ENCODE measurements at places on chromosomes 3 and 15.

GRCh38 chr3:50617096-50617791 lies at the start of gene MAPKAPK3:
Gene MAPKAPK3 (plus strand): TSS chr3:50617151. CDS start chr3:50617566, 415 bp downstream.
- no peak for DNase-seq

DNA sequence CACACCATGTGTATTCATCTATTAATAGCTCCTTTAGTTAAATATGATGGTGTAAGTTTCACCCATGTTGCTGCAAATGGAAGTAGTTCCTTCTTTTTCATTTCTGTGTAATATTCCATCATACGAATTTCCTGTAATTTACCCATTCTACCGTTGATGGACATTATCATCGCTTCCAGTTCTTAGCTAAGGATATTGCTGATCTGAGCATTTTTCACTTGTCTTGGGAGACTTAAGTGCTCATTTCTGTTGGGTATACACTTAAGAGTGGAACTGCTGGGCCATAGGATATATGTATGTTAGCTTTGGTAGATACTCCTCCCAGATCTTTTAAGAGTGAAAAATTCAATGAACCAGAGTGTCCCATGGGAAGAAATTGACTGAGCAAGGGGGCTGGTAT lies 11.0 kb downstream of the PLIN1 start:
- DNase-seq: no peak

DNA sequence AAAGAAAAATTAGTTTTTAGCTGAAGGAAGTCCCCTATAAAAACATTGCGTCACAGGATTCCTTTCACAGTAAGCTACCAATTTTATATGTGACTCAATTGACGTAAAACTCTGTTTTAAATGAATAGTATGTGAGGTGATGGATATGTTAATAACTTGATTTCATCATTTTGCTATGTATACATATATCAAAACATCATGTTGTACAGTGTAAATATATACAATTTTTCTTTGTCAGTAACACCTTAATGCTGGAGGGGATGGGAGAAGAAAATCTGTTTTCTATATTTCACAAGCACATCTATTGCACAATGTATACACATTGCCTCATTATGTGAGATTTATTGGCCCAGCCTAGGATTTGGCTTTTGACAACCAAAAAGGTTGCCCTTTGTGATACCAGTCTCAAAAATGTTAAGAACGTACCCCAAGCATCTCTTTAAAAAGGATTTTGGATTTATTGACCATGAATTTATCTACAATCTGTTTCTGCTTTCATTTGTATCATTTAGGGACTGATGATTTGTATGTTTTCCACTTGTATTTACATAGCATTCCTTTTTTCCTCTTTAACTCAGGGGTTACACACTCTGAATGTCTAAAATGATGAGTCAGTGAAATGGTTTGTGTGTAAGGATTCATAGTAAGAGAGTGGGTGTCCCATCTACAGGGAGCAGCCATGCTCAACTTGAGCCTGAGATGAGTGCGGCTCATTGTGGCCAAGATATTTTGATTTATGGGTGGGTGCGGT lies 62.6 kb downstream of the CRTC3 start:
- DNase-seq: no peak

- no peak for DNase-seq
Measured at GRCh38 chr3:122198966-122199365, 15.5 kb downstream of the CASR start.

GRCh38 chr3:121152573-121152972 lies 244.6 kb downstream of the STXBP5L start:
- no peak for DNase-seq

DNA sequence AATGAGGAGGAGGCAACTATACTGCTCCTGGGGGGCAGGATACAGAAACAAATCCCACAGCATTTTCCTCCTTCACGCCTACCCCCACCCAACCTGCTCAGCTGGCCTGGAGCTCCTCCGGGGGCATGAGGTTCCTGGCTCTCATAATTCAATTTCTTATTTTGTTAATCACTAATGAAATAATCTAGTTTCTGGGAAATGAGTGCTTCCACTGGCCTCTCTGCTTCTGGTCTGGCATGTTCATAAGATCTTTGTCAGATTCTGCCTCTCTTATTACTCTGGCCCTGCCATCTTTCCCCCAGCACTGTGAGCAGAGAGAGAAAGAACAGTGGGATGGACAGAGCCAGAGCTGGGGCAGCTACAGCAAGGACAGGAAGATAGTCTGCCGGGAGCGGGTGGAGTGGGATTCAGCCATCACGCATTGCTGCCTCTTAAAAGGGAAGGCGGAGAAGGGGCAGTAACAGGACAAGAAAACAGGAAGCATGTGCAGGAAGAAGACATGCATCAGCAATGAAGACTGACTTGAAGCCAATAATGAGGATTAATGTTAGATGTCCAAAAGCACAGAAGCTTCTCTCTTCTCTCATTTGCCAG lies 13.6 kb downstream of the RPAP1 start:
- DNase-seq: no peak

DNA sequence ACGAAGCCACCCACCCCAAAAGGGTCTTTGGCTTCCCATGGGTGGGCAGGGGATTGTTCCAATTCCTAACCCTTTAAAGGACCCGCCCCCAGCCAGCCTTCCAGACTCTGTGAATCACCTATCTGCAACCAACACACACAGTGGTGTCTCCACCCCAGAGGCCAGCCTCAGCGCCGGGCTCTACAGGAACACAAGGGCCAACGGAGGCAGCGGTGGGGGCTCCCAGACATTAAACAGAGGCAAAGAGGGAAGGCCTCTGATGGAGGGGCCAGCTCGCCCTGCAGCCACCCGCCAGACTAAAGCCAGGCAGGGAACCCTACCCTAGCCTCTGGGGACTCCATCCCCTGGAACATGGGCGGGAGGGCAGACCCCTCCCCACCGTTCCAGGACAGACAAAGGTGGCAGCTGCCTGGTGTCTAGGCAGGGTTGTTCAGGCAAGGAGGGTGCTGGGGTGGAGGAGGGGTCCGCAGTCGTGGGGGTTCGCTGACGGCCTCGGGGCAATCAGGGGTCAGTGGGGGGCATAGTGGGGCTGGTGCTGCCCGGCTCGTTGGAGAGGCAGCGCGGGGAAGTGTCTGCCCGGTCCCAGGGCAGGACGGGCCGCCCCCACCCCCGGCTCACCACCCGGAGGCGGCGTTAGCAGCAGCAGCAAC lies 448 bp downstream of the SHISA5 start:
- DNase-seq: peak; percentile 87

DNA sequence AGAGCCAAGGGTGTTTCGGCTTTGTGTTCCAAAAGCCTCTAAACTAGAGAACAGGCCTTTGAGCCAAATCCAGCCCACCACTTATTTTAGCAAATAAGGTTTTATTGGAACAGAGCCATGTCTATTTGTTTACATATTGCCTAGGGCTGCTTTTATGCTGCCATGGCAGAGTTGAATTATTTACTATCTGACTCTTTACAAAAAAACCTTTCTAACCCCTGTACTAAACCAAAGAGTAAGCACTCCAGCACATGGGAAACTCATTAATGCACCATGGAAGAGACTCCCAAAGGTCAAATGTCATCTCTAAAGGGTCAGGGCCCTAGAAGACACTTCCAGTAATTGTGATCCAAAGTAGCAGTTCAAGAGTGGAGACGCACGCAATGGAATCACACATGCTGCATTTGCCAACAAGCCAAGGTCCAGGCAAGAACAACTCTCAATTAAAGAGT lies 22.3 kb downstream of the OSBPL10 start:
- no peak for DNase-seq

DNA sequence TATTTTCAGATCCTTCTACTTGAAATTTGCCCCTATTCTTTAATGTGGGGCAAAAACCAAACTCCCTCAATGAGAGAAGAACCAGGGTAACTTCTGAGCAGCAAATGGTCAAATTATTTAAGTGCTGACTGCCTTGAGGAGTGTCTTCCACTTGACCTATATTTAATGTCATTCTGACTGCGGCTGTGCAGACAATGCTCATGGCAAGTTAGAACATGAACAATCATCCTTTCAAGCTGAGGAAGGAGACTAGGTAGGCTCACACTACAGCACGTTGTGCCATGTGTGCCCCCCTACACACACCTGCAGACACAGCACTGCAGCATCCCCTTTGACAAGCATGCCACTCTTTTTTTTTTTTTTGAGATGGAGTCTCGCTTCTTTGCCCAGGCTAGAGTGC lies 98.2 kb downstream of the OSBPL10 start:
- DNase-seq: no peak

DNA sequence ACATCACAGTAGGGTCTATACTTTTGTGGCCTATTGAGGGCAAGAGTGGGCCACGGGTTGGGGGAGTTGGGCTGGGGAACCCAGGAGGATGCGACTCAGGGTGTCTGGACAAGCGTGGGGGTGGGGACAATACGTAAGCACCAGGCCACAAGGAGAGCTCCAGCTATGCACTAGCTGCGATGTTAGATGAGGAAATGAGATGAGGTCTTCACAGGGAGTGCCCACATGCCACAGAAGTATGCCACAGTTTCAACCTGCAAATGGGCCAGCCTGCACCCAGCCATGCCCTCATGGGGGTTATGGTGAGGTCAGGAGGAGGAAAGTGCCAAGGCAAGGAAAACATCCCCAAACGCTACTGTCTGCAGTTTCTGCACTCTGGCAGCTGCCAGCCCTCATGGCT lies 30.5 kb downstream of the CACNA2D2 start:
- no peak for DNase-seq

DNA sequence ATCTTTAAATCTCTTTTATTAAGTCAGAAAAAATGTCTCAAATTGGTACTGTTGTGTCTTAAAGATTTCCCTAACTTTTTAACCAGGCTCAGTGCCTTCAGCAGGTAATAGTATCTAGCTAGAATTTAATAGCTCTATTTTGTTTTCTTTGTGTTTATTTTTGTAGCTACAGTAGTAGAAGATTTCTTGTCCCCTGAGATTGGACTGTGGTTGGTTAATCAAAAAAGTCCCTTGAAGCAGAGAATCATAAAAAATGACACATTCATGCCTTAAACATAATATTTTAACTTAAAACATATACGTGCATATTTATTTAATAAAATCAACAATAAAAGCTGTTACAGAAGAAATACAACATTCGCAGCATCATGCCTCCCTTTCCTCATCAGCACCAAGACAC lies 102.8 kb downstream of the EEFSEC start:
- DNase-seq: no peak

- no peak for DNase-seq
Measured at GRCh38 chr3:108914774-108915641, 38.7 kb downstream of the GUCA1C start.

DNA sequence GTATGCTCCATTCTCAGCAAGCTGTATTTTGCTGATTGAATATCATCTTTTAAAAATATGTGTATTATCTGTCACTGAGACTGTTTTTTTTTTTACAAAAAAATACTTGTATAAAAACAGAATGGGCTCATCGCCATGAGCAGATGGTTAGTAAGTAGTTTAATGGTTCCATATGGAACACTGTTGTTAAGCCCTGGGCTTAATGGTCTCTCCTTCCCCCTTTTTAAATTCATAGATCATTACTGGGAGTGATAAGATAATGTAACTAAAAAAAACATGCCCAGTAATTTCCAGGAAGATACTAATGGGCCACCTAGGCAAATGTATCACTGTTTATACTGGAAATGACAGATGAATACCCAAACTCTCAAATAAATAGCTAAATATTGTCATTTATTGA lies 95.3 kb upstream of the TPRG1 start:
- DNase-seq: no peak

- DNase-seq: no peak
Measured at GRCh38 chr15:39869254-39869653, 50.8 kb downstream of the GPR176 start.

GRCh38 chr15:77032052-77032646 lies 37.2 kb downstream of the PSTPIP1 start:
- no peak for DNase-seq

DNA sequence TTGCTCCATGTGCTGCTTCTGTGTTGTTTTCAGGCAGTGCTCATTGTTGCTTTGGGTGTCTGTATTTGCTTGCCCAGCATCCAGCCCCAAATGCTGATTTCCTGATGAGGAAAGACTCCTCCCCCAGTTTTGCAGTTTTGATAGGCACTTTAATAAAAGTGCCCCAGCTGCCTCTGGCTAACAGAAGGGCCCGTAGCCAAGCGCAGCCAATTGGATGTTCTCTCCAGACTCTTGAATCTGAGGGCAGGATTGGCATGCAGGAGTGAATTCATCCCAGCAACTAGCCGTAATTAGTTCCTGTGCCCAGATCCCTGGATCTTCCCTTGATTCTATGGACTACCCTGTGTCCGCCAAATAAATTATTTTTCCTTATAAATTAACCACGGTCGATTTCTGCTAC lies 14.8 kb upstream of the SEMA5B start:
- no peak for DNase-seq

GRCh38 chr15:74124759-74125158 lies 5.6 kb upstream of the ISLR2 start:
- DNase-seq: no peak

GRCh38 chr3:155963570-155963969 lies 93.1 kb downstream of the GMPS start:
- DNase-seq: no peak

DNA sequence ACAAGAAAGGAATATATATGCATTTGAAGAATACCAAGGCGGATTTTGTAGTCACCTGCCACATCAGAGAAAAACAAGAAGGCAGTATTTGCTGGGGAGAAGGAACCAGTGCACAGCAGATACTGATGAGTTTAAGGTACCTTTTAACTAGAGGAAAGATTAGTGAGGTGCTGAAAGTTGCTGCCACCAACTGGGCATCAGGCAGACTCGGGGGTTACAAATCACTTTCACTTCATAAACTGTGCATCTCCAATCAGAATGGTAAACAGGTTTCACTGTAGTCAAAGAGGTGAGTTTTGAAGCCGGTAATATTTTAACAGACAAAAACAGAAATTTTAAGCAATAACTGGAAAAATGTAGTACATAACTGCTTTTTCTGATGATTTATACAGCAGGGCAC lies 4.1 kb downstream of the FBN1 start:
- DNase-seq: no peak

- DNase-seq: peak; percentile 64
Measured at GRCh38 chr15:77506311-77507142, 85.8 kb downstream of the HMG20A start.

- DNase-seq: no peak
Measured at GRCh38 chr3:186236357-186237020, 125.5 kb downstream of the DGKG start.

DNA sequence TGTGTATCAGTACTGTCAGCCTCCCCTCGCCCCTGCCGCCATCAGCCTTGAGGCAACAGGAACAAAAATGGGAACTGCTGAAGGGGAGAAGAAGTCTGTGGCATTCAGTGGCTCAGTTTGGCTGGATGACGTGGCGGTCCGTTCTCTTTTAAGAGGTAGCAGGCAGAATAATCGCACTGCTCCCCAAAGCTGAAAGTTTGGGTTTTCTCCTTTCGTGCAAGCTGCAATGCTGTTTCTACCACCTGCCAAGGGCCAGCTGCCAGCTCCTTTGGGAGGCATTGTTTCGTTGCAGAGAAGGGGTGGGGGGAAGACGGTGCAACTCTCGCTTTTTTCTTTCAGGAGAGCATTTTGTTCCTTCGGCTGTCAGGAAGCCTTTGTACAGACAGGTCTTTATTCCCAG lies 369.6 kb upstream of the RORA start:
- no peak for DNase-seq

GRCh38 chr3:127803619-127804018 lies 18.7 kb downstream of the MGLL start:
- DNase-seq: no peak

All from vagina (tissue), 2 donors.